Choroid plexus epithelial cell (primary cell): ENCODE measurements at places on chromosomes 6 and 20.

- no peak for DNase-seq
Measured at GRCh38 chr6:116364321-116364720, 6.4 kb upstream of the DSE start.

DNA sequence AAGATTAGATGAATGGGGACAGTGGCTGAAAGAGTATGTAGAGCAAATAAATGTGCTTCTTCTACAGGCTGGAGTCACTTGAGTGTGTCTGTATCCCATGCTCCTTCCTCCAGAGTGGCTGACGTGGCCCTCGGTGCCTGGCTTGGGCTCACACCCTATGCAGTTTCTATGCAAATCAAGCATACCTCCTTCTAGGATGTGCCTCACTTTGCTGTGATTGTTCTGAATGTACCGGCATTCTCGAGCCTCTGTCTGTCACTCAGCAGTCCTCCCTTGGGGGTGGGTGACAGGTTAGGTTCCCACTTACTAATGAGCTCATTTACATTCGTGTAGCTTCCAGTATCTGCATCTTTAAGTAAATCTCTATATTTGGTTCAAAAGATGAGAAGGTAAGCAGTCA, 55.1 kb upstream of the HDDC2 start:
- no peak for DNase-seq

GRCh38 chr20:10415013-10415650, 18.9 kb downstream of the MKKS start:
- DNase-seq = no peak

GRCh38 chr6:71419217-71420094, 130.8 kb downstream of the OGFRL1 start:
- no peak for DNase-seq

- no peak for DNase-seq
Measured at GRCh38 chr6:17178326-17178725, 76.5 kb downstream of the STMND1 start.

DNA sequence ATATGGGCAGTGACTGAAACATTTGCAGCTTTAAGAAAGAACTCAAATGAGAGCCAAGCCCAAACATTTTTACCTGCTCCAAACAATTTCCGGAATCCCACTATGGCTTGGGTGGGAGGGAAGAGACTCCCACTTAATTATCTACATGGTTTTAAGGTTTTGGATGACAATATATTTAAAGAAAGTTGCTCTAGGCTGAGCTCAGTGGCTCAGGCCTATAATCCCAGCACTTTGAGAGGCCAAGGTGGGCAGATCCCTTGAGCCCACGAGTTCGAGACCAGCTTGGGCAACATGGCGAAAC, 9.5 kb upstream of the AKAP12 start:
- DNase-seq = no peak

DNA sequence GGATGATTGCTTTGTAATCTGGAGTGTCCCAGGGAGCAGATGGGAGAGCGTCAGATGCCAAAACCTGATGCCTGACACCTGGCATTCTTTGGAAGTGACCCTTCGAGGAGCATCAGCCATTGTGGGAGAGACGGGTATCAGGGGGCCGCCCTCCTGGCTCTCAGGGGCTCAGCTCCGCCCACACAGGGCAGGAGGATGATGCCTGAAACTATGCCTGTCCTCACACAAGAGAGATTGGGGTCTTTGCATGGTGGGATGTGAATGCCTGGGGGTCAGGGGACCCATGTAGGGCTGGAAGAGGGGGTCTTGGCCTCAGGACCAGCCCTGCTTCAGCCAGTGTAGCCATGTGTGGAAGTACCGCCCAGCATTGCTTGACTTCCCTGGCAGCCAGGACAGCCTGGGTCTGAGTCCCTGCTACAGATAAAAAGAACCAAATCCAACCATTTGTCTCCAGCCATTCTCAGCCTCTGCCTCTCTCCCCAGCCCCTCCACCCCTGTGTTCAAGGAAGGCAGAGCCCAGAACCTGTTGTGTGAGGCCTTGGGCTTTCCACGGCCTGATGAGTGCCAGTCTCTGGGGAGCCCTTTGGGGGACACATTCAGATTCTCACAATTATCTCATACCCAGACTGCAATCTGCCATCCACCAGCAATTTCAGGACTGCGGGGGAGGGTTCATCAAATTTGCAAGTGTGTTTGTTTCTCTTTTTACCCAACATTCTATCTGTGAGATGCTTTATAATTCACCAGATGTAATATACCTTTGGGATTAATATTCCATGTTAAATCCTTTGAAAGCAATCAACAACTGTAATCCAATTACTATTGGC, 371.2 kb downstream of the PREX1 start:
- DNase-seq = no peak

GRCh38 chr6:158978757-158979156, 21.2 kb downstream of the RSPH3 start:
- DNase-seq = peak; percentile 50

- DNase-seq = no peak
Measured at GRCh38 chr20:23082846-23083552, 3.1 kb downstream of the CD93 start.

DNA sequence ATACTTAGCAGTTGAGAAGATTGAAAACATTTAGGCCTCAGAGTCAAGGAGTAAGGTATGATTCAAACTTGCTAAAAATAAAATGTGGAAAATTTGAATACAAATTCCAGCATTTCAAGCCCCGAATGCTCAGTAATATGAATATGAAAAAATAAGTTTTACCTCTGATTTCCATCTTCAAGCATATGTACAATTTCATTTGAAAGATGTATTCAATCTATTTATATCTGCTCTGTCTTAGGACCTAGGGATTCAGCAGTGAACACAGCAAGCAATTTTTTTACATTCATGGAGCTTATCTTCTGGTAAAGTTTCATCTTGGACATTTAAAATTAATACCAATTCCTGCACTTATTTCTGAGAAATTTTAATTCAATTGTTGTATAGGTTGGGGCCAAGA, 262.7 kb upstream of the FOXQ1 start:
- DNase-seq = no peak

DNA sequence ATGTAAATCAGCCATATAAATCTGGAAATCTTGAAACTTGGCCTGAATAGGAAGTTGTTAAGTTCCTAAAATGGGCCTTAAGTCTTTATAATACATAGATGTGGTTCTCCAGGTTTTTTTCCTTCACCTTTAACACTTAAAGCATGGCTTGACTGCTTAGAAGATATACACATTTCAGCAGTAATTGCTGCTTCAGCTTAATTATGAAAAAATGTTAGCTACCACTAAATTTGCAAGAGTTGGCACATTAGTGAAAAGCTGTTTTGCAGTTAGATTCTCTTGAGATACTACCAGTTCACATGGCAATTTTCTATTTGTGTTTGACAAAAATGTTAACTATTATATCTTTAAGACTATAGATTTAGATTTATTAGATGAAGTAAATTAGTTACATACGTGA, 72.7 kb upstream of the MYO6 start:
- no peak for DNase-seq

- DNase-seq = no peak
Measured at GRCh38 chr20:3111995-3112394, 27.5 kb upstream of the AVP start.

- peak; percentile 67 for DNase-seq
Measured at GRCh38 chr6:5634525-5634924, 372.2 kb downstream of the NRN1 start.

- DNase-seq = peak; percentile 49
Measured at GRCh38 chr6:125511809-125512396, 210.1 kb upstream of the HDDC2 start.

DNA sequence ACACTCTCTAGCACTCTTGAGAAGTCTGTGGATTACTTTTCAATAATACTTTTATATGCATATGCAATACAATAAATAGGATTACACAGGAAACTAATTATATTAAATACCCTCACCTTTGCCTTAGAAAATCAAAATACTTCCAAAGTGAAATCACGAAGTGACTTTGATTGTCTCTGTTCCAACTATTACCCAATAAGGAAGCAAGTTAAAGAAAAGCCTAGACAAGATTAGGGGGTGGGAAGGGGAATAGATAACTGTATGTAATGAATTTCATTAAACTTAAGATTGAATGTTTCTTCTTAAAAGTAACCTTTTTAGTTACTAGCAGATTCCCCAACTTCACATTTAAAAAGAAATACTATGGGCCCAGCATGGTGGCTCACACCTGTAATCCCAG, 66.6 kb upstream of the SOX4 start:
- no peak for DNase-seq

GRCh38 chr20:49961413-49961812, 21.4 kb upstream of the SNAI1 start:
- DNase-seq = no peak

DNA sequence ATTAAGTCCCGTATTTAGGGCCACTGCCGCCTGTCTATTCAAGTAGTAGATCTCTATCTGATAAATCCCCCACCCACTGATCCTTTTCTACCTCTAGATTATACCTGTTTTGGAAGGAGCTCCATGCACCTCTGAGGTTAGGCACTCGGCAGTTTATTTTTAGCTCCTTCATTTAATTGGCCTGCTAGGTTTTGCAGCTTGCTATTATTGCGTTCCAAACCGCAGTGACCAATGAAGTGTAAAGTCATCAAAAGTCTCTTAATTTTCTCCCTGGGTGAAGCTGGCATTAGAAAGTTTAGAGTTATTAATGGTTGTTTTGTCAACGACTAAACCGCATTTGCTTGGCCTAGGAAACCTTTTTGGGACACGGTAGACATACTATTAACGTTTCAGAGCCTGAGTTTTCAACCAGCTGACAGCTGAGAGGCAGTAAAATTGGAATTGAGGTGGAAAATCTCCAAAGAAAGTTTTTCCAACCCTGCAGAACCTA, 60.0 kb downstream of the RFPL4B start:
- DNase-seq = no peak

DNA sequence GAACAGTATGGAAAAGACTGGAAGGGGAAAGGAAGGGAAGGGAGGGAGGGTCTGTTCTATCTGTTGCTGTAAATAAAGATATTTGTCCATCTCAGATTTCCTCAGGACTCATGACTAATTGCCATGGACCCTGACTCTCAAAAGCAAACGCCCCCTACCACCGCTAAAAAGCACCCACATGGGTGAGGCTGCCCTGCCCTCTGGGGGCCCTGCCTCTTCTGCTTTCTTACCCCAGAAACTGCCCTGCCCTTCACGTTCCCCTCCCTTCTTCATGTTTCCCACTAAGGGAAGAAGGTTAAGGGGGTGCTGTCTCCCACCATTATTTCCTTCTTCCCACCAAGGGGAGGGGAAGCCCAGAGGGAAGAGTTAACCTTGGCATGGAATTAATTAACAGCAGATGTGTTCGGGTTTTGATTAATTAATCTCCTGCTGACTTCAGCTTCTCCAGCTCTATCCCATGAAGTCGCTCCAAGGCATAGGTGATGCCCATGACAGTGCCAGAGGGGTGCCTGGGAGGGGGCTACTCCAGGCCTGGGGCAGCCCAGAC, 16.0 kb downstream of the MDFI start:
- no peak for DNase-seq

GRCh38 chr6:13664703-13665352, 46.8 kb downstream of the RANBP9 start:
- DNase-seq = no peak

DNA sequence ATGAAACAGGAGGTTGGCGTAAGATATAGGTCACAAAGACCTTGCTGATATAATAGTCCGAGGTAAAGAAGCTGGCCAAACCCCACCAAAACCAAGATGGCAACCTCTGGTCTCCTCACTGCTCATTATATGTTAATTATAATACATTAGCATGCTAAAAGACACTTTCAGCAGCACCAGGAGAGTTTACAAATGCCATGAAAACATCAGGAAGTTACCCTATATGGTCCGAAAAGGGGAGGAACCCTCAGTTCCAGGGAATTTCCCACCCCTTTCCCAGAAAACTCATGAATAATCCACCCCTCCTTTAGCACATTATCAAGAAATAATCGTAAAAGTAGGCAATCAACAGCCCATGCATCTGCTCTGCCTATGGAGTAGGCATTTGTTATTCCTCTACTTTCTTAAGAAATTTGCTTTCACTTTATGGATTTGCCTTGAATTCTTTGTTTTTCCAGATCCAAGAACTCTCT, 923.4 kb downstream of the QKI start:
- DNase-seq = no peak

GRCh38 chr20:62590309-62591121, 51.8 kb upstream of the SLCO4A1 start:
- DNase-seq = peak; percentile 9

DNA sequence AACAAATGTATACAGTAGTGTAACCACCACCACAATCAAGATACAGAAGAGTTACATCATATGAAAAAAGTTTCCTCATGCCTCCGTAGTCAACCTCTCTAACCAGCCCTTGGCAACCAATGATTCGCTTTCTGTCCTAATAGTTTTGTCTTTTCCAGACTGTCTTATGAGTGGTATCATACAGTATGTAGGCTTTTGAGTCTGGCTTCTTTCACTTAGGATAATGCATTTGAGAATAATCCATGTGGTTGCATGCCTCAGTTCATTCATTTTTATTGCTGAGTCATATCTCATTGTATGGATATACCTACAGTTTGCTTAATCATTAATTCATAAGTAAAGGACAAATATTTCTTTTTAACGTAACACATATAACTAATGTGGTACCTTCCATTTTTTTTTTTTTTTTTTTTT, 86.4 kb upstream of the RIPOR2 start:
- DNase-seq = peak; percentile 58

DNA sequence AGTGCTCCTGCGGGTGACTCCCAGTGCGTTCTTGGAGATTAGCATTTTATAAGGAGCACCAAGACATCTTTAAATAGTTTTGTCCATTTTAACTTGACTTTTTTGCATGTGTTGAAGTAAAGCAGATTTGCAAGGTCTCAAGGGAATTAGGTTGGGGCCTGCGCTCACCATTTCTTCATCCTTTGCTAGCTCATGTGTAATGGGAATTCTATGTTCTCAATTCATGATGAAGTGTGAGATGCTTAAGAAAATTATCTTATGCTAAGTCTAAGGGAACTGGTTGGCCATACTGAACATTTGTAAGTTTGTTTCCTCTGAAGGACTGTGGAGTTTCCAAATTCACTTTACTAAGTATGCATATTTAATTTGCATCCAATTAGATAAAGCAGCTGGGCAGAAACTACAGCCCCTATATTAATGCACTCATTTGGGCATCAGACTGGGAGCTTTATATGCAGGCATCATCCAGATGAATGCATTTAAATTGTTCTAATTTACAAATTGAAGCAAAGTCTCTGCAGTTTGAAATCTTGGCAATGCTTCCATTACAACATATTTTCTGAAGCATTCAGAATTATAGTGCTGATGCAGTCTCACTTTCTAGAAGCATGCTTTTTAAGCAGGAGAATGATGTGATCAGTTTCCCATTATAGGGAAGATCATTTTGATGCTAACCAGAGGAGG, 108.3 kb upstream of the AKAP12 start:
- no peak for DNase-seq
